ENCODE measurements at places on chromosomes 2 and 18. TPM values are rescaled to one million over a fixed set of nuclear protein-coding genes. Genes with fewer than 3 reads are reported as not detected.

DNA sequence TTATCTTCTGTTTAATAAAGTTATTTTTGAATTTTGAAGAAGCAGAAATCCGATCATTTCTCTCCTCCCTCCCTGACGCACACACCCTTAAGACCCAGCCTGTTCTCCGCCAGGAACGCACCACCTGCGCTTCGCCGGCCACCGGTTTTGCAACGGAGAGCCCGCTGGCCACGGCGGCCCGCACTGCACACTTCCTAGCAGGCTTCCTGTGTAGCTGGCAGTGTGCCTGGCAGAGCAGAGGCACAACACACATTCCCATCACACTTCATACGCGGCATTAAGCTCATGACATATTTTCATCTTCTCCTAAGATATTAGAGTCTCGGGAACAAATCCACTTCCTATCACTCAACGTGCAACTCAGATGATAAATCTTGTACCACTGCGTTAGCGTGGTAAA, 148.0 kb downstream of the HDAC4 start:
- no peak for DNase-seq

GRCh38 chr18:49546278-49546677, 15.6 kb upstream of the LIPG start:
- DNase-seq, result no peak

DNA sequence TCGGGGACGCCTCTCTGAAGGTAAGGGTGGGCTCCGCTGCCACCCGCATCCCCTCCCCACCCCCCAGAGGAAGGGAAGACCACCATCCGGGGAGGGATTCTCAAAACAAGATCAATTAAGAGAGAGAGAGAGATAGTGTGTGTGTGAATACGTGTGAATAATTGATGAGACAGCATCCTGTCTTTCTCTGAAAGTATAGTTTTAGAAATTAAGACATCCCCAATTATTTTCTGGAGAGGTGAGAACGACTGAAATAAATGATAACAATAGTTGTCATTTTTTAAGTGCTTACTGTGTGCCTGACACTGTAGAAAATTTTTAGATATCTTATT, 751 bp downstream of the IL18R1 start:
- DNase-seq, result no peak

DNA sequence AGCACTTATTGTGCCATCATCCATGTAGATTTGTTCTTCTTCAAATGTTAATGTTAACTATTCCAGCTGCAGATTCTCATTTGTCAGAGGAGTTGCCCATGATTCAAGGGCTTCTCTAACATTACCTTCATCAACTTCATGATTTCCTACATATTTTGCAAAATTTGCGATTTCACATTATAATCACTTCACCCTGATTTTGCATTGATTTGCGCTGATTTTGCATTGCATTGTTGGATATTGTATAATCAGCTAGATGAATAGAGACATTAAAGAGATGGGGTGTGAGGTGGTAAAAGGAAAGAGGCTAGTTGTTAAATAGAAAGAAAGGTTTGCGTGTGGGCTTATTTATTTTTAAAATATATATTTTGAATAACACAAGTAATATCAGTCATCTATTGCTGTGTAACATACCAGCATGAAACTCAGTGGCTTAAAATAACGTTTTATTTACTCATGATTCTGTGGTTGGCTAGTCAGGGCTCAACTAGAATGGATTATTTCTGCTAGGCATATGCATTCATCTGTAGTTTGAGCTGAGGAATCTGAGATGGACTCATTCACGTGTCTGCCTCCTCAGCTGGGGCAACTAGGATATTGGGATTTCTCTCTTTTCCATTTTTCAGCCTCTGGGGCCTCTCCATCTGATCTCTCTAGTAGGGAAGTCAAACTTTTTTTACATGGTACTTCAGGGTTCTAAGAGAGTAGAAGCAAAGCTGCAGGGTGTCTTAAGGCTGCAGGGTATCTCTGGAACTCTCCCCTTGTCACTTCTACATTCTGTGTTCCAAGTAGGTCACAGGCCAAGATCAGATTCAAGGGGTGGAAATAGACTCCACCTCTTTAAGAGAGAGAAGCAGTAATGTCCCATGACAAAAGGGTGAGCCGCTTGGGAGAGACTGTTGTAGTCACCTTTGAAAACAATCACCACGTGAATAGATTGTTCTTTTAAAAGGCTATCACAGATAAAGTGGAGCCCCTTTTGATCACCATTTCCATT, 2.2 kb upstream of the CAVIN2 start:
- no peak for DNase-seq

The GPR17 gene
- polyA plus RNA-seq, result not detected

- no peak for DNase-seq
Measured at GRCh38 chr2:54558188-54559005, 102.3 kb downstream of the SPTBN1 start.

- no peak for DNase-seq
Measured at GRCh38 chr2:205463466-205464025, 218.8 kb upstream of the NRP2 start.

GRCh38 chr2:148218326-148219075, 197.6 kb downstream of the MBD5 start:
- no peak for DNase-seq

The ADD2 gene
- not detected for polyA plus RNA-seq

The MOB1A gene
- polyA plus RNA-seq, result 92.4 TPM

The EFEMP1 gene
- 234 TPM for polyA plus RNA-seq

- DNase-seq, result no peak
Measured at GRCh38 chr2:196143730-196144131, 27.6 kb downstream of the STK17B start.

The KLHL14 gene
- not detected for polyA plus RNA-seq

- DNase-seq, result no peak
Measured at GRCh38 chr2:222998459-222998858, 53.5 kb upstream of the KCNE4 start.

The TMEM247 gene
- not detected for polyA plus RNA-seq

GRCh38 chr2:17589406-17590035, 49.0 kb downstream of the VSNL1 start:
- no peak for DNase-seq

DNA sequence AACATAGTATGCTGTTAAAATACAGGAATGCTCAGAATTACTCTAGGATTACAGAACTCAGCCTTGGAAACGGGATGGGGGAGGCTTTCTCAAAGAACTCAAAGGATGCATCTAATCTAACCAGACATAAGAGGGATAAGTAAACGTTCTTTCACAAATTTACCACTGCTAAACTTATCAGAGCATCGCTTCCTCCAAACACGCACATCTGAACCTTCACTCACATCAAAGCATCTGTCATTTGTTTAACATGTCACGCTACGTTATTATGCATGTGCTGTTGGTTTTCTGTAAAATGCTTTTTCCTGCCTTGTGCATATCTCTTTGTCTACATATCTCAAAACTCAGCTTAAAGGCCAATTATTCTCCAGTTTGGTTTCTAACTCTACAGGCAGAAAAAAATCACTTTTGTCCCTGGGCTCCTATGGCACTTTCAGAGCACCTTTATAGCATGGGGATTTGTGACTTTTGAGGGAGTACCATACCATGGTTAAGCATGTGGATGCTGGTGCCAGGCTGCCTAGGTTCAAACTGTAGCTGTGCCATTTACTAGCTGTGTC, 106.7 kb upstream of the FSHR start:
- no peak for DNase-seq

DNA sequence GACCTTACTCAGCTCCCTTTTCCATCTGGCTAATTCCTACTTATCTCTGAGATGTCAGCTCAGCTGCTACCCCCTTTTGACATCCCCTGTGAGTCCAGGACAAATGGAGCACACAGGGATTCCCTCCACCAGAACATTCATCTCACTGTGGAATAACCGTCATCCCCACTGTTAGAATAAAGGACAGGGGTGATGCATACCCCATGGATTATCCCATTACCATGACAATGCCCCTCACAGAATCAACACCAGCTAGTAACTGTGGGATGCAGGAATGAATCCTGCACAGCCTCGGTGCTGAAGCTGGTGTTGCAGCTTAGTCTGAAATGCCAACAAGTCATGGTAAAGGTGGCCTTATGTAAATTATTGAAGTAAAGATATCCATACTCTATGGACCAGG, 624.8 kb upstream of the RAB6C start:
- DNase-seq, result no peak

GRCh38 chr2:204583773-204584172, 38.5 kb downstream of the PARD3B start:
- DNase-seq, result no peak

GRCh38 chr2:145860083-145860482, 1340.2 kb upstream of the ZEB2 start:
- DNase-seq, result no peak

- DNase-seq, result no peak
Measured at GRCh38 chr18:35142275-35142615, 98.6 kb upstream of the ZNF397 start.

The DQX1 gene
- polyA plus RNA-seq, result 10.2 TPM

The DLX2 gene
- polyA plus RNA-seq, result 0.26 TPM

GRCh38 chr2:236501026-236501425, 68.6 kb upstream of the ACKR3 start:
- DNase-seq, result no peak

DNA sequence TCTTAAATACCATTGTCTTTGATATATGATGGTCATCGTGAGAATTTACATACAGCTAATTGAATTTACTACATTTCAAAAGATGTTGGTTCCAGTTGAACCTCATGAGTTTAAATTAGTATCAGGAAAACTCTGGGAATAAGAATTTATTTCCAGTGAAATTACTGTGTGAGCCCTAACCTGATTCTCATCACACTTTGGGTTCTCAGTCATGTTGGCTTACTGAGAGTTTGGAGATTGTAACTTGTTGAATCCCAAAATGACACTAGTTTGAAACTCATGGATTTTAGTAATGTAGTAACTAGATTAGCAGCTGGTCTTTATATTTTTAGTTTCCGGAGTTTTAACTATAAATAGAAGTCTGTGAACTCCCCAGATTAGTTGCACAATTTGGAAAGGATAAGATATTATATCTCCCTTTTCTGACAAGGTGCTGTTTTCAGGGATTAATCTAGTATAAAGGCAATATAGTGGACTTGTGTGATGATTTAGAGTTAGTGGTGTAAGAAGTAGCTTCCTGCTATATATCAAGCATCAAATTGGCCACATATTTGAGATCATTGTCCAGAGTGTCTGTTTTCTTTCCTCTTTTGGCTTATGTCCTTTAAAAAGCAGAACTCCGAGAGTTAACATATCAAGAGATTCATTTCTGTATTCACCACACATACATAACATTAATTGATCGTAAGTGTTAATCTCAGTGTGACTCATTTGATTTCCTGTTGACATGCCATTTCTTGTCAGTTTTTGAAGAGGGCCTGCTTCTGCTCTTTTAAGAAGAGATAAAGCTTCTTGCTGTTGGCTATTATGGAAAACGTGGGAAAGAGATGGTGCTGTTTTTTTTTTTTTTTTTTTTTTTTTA, 15.7 kb downstream of the NDUFV2 start:
- no peak for DNase-seq

DNA sequence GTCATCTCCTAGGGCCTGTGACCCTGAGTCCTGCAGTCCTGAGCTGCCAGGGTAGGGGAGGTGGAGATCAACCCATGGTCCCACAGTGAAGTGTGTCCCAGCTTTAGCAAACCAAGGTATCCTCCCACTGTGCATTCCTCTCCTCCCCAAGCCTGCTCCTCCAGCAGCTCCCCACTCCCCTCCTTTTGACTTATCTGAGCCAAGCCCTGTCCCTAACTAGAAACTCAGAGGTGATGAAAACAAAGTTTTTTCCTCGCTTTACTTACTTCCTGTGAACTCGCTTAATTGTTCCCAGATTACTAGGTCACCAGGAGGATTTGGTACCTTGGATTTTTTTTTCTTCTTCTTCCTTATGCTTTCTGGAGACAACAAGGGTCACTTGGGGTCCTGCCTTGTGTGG, 80.8 kb downstream of the EHD3 start:
- no peak for DNase-seq

- peak; percentile 35 for DNase-seq
Measured at GRCh38 chr2:241620419-241620769, 16.6 kb downstream of the THAP4 start.

- no peak for DNase-seq
Measured at GRCh38 chr2:65435625-65436168, 3.3 kb upstream of the SPRED2 start.

The E2F6 gene
- polyA plus RNA-seq, result 9.3 TPM

- DNase-seq, result no peak
Measured at GRCh38 chr2:98253461-98254070, 92.7 kb upstream of the CNGA3 start.

The LINC00305 gene
- not detected for polyA plus RNA-seq

GRCh38 chr18:3156325-3156640, 63.5 kb downstream of the MYOM1 start:
- no peak for DNase-seq

- no peak for DNase-seq
Measured at GRCh38 chr2:15948704-15948957, 8.3 kb downstream of the MYCN start.

DNA sequence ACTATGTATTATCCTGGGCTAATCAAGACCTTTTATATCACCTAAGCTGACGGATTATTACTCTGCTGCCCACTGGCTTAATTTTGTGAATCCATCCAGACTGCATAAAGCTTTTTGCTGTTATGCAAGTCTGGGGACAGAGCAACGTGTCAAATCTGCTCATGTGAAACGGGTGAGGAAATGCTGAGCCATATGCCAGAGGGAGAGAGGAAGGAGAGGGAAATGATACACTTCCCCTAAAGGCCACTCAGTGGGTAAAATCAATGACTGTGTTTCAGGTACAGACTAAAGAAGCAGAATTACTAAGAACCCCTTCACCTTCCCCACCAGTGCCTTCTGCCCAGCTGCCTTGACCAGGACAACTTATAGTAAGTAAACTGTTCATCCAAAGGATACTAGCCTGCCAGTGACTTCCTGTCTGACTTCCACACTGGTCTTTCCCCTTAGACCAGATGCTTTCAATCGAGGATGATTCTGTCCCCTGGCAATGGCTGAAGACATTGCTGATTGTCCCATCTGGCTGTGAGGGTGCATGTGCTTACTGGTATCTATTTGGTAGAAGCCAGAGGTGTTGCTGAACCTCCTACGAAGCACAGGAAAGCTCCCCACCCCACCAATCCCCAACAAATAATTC, 43.0 kb downstream of the STAT1 start:
- no peak for DNase-seq

DNA sequence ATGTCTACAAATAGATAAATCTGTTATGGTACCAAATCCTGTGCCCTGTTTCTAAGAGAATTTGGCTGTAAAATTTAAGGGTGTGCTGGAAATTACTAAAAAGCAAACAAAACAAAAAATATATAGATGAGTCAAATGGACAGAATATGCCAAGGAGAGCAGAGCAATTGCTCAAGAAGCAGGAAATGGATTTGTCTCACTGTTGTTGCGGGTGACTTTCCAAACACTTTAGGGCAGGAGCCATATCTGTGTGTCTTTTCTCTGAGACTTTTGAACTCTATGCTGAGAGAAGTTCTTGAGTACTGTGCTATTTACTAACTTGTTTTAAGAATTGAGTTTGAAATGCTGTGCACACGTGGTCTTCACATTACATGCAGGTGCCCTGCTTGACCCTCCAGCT, 221.7 kb downstream of the PHLPP1 start:
- DNase-seq, result no peak

The CD28 gene
- polyA plus RNA-seq, result not detected

- no peak for DNase-seq
Measured at GRCh38 chr2:165348441-165348840, 109.2 kb downstream of the SCN2A start.
